ENCODE measurements at places on chromosomes 3 and 15. TPM values are rescaled to one million over a fixed set of nuclear protein-coding genes. Genes with fewer than 3 reads are reported as not detected.

DNA sequence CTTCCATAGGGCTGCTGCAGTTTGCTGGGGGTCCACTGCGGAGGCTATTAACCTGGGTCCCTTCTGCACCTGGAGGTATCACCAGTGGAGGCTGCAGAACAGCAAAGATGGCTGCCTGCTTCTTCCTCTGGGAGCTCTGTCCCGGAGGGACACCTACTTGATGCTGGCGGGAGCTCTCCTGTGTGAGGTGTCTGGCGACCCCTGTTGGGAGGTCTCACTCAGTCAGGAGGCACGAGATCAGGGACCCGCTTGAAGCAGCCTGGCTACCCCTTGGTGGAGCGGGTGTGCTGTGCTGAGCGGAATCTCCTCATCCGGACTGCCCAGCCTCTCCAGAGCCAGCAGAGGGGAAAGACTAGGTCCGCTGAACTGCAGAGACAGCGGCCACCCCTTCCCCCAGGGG is 56.0 kb upstream of the CTXND1 start:
- DNase-seq: no peak

- DNase-seq: no peak
Measured at GRCh38 chr3:26229801-26230200, 392.8 kb upstream of the LRRC3B start.

DNA sequence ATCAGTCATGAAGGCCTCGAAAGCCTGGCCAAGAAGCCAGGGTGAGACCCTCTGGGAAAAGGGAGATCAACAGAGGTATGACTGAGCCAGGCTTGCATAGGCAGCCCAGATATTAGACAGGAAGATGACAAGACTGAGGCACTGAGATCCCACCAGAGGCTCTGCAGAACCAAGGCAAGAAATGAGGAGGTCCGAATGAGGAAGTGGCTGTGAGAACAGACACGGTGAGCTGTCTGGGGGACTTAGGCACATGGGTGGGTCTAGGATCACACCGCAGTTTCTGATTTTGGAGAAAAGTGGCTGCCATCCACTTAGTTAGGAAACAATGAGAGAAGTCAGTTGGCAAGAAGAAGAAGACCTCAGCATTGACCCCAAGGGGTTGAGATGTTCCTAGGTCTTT is 31.5 kb upstream of the PRSS50 start:
- DNase-seq: no peak

DNA sequence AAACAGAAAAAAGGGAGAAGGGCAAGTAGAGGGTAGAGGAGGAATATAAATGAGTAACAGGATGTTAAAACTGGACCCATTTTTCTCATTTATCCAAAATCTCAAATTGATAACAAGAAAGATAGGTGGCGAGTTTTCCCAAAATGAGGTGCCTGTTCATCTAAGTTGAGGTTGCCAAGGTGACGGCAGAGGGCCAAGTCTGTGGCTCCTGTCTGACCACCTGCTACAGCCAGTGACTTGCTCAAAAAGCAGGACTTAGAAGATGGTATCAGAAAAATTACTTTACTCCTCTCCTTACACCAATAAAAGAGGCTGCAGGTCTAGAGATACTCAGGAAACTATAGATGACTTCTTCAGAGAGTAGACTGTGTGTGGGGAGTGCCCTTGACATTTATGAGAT is 137.6 kb upstream of the ZNF385D start:
- no peak for DNase-seq

- DNase-seq: no peak
Measured at GRCh38 chr15:76337059-76337695, 604 bp downstream of the ISL2 start.

DNA sequence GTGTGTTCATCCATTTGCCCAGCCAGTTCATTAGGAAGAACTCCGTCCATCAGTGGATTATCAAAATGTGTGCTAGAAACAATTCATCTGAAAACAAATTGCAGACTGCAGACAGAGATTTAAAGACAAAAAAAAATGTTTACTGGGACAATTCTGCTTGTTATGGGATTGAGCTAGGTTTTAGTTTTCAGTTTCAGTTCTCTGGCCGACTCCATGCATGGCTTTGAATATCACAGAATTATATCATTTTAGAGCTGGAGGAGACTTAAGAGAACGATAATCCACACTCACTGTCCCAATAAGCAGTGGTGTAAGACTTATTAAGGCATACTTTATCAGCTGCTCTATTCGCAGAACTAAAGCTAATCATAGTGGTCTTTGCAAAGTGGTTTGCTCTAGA is 51.1 kb downstream of the TFG start:
- no peak for DNase-seq

- no peak for DNase-seq
Measured at GRCh38 chr15:49466119-49466518, 43.1 kb downstream of the FGF7 start.

DNA sequence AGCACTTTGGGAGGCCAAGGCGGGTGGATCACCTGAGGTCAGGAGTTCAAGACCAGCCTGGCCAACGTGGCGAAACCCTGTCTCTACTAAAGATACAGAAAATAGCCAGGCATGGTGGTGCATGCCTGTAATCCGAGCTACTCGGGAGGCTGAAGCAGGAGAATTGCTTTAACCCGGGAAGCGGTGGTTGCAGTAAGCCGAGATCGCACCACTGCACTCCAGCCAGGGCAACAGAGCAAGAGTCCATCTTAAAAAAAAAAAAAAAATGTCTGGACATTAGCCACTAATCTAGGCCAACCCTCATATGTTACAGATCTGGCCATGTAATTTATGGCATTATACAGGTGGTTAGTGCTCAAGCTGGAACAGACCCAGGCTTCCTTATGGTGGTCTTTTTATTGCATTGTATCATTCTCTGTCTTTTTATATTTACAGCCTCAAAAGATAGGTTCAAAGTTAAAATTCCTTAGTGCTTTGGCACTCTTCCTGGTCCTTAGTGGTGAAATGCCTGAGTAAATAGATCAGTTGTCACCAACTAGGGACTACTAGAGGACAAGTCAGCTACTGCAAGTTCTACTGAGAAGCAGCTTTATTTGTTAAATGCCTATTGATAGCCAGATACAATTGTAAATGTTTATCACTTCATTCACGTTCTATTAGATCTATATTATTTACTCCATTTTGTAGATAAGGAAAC is 16.0 kb downstream of the STARD9 start:
- no peak for DNase-seq

GRCh38 chr3:187491371-187491770 is 123.2 kb downstream of the RTP4 start:
- DNase-seq: no peak

DNA sequence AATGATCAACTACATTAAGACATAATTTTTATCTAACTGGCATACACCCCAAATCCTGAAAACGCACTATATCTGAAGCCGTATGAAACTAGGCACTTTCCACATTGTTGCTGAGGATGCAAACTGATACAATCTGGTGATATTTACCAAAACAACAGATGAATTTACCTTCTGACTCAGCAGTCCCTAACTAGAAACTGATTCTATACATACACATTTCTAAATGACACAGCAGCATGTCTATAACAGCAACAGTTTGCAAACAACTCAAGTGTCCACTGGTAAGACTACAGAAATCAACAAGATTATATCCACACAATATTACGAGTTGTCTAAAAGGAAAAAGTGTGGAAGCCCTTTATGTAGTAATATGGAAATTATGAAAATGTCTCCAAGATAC is 22.9 kb downstream of the SECISBP2L start:
- no peak for DNase-seq

- no peak for DNase-seq
Measured at GRCh38 chr3:41216993-41217392, 17.7 kb downstream of the CTNNB1 start.

DNA sequence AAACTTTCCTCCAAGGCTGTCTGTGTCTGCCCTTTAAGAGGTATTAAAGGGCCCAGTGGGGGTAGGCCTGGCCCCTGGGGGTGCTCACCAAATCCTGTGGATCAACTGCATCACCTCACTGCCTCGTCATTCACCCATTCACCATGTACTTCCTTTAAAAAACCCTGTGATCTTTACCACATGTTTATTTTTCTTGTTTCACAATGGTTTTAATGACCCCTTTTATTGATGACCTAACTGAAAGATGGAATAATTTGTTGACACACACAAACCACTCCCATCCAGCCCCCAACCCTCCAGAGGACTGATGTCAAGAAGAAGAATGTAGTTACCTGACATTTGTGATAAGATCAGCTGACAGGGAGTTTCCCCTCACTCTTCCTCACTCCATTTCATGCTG is 40.8 kb downstream of the KCNAB1 start:
- DNase-seq: no peak

- DNase-seq: no peak
Measured at GRCh38 chr3:140250010-140250855, 315.2 kb downstream of the CLSTN2 start.

GRCh38 chr3:165778891-165779290 is 58.3 kb downstream of the BCHE start:
- DNase-seq: no peak

DNA sequence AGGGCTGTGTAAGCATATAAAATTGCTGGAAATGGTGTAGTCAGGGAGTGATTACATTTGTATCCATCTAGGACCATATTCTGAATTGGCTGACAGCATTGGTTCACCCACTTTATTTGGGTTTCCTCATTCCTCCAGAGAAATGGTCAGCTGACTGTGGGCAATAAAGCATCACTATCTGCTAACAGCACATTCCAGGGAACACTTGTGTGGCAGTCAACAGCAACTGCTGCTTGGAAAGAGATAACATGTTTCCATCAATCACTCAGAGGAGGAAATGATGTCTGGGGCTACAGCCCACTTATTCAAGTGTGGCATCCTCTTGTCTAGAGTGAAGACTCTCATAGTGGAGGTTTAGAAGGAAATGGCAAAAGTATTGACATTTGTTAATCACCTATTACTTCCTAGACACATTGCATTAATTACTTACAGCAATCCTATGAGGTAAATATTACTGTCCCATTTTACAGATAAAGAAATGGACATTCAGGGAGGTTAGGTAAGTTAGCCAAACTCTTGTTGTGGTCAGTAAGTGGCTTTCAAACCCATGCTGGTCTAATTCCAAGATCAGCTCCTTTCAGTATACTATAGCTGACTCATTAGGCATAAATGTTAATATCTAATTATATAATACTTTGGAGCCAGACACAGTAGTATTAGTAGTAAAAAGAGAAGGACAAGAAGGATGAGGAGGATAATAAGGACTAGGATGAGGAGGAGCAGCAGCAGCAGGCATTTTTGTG is 247.8 kb downstream of the ALCAM start:
- no peak for DNase-seq

- peak; percentile 68 for DNase-seq
Measured at GRCh38 chr3:49017971-49018706, at the start of gene DALRD3. Gene DALRD3, minus strand, starts transcription at chr3:49018580. Its CDS starts 16 bp downstream, at chr3:49018564.

- peak; percentile 18 for DNase-seq
Measured at GRCh38 chr3:86410587-86410986, 580.4 kb downstream of the VGLL3 start.

HTR3E gene
- total RNA-seq: not detected

SCN11A gene
- 0.78 TPM for total RNA-seq

TRIM69 gene
- total RNA-seq: 22.8 TPM

FOXL2NB gene
- 0.15 TPM for total RNA-seq

PARP14 gene
- 0.05 TPM for total RNA-seq

GOLGA6D gene
- total RNA-seq: not detected

Data from glutamatergic neuron (in vitro differentiated cells).